ENCODE measurements at places on chromosomes 6 and 20. TPM values are rescaled to one million over a fixed set of nuclear protein-coding genes. Genes with fewer than 3 reads are reported as not detected.

Gene RAB44
- polyA plus RNA-seq = not detected

Gene SAMHD1
- polyA plus RNA-seq = 95.3 TPM

- peak; percentile 20 for DNase-seq
Measured at GRCh38 chr6:48765352-48765961, 654.5 kb upstream of the PTCHD4 start.

GRCh38 chr6:6834356-6835222, 246.1 kb downstream of the LY86 start:
- no peak for DNase-seq
